Left kidney (tissue), 8 donors: ENCODE measurements at places on chromosomes 12 and 14. TPM values are rescaled to one million over a fixed set of nuclear protein-coding genes. Genes with fewer than 3 reads are reported as not detected.

DNA sequence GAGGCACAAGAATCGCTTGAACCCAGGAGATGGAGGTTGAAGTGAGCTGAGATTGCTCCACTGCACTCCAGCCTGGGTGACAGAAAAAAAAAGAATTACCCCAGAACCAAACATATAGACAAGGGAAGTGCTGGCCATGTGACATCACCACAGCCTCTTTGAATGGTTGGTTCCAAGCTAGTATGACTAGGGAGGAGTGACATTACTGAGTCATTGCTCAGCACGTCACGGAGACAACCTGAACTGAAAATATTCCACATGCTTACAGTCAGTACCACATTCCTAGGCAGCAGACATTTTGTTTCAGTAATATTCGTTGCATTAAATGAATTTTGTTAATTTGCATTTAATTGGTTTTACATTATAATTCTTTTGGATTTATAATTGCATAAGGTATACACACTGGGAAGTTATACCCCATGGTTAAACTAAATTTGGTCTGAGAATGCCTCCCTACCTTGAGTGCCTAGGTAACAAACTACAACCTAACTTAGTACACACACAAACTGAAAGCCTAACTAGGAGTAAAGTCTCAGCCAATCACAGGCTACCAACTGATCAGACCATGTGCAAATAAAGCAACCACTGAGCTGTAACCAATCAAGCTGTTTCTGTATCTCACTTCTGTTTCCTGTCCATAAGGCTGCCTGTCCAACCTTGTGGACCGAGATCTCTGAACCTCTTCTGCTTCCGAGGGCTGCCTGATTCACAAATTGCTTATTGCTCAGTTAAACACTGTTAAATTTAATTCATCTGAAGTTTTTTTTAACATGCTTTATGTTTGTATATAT, 164.4 kb downstream of the CAND1 start:
- no peak for DNase-seq

The PIWIL1 gene
- 0.78 TPM for polyA plus RNA-seq

The ITGA7 gene
- 35.2 TPM for polyA plus RNA-seq

The KRT72 gene
- polyA plus RNA-seq, result not detected

DNA sequence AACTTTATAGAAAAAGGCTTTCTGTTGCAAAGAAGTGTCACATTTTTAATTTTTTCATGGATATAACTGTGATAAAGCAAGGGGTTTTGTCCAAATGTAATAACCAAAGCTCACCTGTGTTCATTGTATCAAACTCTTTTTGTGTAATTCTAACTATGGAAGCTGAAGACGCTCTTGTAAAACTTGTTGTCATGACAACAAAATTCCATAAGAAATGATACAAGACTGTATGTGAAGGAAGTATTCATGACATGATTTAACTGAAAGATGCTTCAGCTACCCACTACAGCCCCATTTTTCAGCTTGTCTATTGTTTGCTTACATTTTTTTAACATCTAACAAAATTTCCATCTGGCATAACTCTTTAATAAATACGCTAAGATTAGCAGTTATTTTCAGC, 360.9 kb downstream of the KCNH5 start:
- no peak for DNase-seq

GRCh38 chr14:93234798-93235197, 27.7 kb downstream of the UBR7 start:
- DNase-seq, result no peak

DNA sequence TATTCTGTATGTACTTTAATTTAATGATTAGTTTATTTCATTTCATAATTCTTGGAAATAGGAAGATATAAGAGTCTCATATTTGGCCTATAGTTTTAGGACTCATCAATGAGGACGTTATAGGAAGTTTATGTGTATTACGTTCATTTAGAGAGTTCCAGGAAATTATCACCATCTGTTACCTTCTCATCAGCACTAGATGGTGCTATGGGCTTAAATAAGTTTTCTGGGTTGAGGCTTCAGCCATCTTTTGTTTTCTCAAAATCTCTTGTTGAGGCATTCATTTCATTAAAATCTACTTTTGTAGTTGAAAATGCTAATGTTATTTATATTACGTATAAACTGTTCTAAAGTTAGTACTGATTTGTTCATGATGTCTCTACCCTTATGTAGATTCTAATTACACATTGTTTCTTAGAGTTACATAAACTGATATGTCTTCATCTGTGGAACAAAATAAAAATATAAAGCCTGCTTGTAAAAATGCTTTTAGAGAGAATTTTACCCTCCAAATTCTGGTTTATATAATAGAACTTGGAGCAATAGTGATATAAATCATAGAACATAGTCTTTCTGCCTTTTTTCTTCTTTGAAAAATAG, 89.2 kb downstream of the CFAP54 start:
- DNase-seq, result peak; percentile 63
